ENCODE measurements at places on chromosomes 13 and 19.
A peak's percentile ranks its signal among the peaks of the same experiment; 100 is the strongest.

DNA sequence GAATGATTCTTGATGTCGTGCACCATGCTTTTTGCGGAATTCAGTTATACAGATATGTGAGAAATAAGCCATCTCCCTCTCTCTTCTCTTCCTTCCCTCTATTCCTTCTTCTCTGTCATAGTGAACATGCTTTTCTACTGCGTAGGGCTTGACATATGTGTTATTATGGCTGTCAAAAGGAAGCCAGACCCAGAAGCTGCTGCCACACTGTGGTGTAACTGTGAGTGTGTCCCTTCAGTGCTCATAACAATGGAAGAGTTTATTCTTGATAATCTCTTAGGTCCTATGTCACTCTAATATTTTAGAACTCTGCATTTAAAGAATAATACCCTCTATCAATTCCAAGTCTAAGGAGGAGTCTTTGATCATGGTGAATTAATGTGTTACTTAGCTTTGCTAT is 208.9 kb upstream of the TMTC4 start:
- no peak for DNase-seq

GRCh38 chr13:109393045-109393444 is 393.3 kb downstream of the IRS2 start:
- DNase-seq = no peak

- DNase-seq = peak; percentile 88
These were observed 42.3 kb downstream of the ZNF493 start for GRCh38 chr19:21439201-21439751.

GRCh38 chr13:49052813-49053212 is 77.1 kb downstream of the FNDC3A start:
- no peak for DNase-seq

GRCh38 chr19:12872941-12873890 is 8.0 kb downstream of the DNASE2 start:
- DNase-seq = peak; percentile 94

DNA sequence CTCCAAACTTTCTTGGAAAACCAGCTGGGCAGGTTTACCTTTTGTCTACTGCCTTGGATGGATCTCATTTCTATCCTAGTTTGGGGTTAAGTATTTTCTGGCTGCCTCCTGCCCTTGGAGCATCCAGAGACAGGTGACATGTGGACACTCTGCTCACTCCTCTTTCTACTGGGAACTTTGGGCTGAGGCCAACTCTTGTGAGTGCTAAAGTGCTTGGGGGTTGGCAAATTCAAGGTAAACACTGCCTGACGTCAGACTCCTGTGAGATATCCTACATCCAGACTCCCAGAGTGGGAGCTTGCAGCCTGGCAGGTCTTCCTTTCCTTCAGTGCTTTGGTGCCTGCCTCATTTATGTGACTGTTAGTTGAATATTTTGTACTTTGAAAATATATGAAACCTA is 388.1 kb downstream of the KCNRG start:
- peak; percentile 70 for DNase-seq

DNA sequence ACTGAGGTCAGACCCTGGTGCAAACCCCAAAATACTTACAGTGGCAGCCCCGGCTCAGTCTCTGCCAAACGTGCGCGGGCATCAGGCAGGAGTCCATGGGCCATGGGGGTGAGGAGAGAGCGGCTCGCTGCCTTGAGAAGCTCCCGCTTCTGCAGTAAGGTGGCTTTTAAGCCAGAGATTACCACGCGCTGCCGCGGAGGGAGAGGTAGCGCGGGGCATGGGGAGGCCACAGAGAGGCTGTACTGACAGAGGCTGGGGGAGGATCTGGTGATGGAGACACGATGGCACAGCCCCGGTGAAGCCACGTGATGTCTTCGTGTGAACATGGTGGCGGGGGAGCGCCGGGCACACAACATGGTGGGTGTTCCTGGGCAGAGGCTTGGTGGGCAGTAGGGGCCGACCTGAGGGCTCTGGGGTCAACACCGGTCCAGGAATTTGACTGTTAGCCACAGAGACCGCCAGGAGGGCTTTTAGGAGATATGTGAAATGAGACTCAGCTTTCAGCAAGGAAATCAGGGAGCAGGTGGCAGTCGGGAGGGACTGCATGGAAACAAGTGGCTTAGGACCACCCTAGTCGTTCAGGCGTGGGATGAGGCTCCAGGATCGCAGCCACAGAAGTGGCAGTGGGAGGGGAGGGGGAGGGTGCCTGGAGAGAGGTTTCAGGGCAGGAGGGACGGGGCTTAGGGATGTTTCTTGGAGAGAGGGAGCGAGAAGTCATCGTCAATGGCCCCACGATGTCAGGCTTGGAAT is 24.1 kb downstream of the MCF2L start:
- no peak for DNase-seq

- DNase-seq = no peak
These were observed 32.6 kb upstream of the MIR17HG start for GRCh38 chr13:91314888-91315287.

- no peak for DNase-seq
These were observed 4.4 kb downstream of the SPC24 start for GRCh38 chr19:11151181-11151580.

GRCh38 chr13:71828117-71828516 is 38.9 kb downstream of the DACH1 start:
- no peak for DNase-seq

DNA sequence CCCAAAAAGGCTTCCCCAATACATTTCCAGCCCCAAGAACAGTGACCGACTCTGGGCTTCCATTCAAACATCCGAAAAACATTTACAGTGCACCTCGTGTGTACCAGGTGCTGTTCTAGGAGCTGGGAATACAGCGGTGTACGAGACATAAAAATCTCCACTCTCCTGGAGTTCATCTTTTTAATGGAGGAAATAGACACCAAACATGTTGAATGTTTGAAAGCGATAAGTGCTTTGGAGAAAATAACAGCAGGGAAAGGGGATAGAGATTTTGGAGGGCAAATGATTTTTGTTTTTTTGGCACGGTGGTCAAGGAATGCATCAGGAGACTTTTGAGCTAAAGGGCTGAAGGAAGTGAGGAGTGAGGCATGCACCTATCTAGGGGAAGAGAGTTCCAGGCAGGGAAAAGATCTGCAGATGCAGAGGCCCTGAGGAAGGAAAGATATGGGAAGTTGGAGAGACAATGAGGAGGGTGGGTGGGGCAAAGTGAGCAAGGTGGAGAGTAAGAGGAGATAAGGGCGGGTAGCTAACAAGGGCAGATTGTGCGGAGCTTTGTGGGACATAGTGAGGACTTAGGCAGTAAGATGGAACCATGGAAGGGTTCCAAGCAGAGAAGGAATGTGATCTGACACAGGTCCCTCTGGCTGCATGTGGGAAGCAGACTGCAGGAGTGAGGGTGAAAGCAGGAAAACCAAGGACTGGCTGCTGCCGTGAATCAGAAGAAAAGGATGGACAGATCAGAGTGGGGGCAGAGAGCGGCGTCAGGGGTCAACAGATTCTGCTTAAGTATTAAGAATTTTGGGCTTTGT is 703 bp upstream of the FBL start:
- DNase-seq = no peak

- DNase-seq = no peak
These were observed 6.1 kb upstream of the SERPINE3 start for GRCh38 chr13:51333421-51333820.

- no peak for DNase-seq
These were observed 12.1 kb downstream of the COMP start for GRCh38 chr19:18778826-18779495.

DNA sequence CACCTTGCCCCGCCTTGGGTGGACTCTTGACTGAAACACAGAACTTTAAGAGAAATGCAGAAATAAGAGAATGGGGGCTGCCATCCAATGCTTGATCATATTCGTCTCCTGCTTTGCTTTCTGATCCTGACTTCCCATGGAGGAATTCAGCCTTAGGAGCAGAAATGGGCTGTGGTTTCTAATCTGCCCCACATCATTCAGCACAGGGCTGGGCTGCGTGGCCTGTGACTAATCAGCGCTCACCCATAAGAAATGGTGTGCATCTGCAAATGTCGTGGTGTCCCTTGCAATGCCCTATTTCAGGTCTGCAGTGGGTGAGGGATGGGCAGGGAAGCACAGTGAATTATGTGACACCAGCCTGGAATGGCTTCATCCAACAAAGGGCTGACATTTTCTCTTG is 60.7 kb upstream of the URI1 start:
- no peak for DNase-seq

DNA sequence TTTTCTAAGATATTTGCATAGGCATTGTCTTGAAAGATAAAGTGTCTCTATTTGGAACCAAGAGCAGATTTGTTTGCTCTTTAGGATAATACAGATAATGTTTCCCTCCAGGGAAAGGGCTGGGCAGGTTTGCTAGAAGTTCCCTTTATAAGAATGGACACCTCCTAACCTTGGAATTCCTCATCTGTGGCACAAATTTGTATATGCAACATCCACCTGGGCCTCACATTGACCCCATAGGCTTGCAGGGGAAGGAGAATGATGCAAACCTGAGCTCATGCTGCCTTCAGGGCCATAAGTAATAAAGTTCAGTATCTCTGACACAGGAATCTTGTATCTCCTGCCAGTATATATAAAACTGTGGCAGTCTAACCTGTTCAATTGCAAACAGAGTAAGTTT is 508.4 kb upstream of the MIR17HG start:
- peak; percentile 72 for DNase-seq

- no peak for DNase-seq
These were observed 423 bp downstream of the LSM14A start for GRCh38 chr19:34172661-34173192.

DNA sequence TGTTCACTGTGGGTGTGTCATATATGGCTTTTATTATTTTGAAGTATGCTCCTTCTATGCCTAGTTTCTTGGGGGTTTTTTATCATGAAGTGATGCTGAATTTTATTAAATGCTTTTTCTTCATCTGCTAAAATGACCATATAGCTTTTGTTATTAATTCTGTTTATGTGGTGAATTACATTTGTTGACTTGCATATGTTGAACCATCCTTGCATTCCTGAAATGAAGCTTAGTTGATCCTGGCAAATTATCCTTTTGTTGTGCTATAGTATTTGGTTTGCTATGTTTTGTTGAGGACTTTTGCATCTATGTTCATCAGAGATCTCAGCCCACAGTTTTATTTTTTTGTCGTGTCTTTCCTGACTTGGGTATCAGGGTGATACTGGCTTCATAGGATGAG is 12.1 kb downstream of the GPC6 start:
- DNase-seq = no peak

- no peak for DNase-seq
These were observed 494.0 kb downstream of the LIG4 start for GRCh38 chr13:107721125-107721869.

- DNase-seq = no peak
These were observed 44.5 kb downstream of the ACTN4 start for GRCh38 chr19:38691938-38692457.

DNA sequence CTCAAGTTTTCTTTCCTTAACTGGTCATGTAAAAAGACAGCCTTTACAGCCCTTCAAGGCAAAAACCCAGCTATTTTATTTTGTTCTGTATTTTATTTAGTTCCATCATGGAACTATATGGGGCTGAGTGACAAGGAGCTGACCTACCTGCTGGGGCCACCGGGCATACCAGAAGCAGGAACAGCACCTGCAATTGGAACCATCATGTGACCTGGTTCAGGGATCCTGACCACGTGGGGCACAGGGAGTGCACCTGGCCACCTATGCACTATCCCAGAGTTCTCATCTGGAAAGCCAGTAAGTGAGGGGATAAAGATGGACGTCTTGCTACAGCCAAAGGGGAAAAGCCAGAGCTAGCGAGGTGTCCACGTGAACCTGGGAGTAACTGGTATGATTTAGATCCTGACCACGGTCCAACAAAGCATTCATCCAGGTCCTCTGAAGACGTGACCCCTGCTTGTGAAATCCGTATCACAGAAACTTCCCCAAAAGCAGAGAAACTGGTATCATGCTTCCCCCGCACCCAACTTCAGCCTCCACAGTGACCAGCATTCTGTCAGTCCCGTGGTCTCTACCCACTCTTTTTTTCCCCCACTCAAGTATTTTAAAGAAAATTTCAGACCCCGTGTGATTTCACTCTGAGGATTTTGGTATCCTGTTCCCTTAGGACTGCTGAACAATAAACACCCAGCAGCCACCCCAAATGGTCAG is 40.5 kb upstream of the SLC15A1 start:
- DNase-seq = no peak

DNA sequence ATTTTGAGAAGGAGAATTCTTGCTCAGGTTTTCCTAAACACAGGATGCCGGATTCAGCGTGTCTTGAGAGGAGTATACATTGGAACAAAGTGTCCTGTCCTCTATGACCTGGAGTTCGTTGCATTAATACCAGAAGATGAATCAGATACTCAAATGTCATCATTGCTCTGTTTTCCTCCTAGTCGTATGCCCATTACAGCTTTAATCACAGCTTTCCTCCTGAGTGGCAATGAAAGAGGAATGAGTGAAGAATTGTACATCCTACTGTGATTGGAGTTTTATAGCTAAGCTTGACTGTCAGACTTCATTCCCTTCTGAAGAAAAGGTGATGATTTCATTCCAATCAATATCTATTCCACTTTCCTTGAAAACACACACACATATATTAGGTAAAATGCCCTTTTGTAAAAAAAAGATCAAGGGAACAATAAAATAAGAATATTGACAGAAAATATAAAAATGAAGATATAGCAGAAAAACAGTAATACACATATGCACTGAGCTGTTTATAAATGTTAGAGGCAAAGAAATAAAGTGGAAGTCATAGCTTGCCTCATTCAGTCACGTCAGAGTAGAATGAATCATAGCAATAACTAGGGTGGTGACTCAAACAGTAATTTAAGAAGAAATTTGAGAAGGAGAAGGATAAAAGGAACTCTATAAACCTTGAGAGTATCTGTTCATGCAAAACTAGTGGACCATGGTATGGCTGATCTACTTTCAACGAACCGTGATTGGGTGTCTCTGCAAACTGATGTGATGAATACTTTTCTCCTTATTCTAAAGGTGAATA is 501.5 kb downstream of the SUCLA2 start:
- DNase-seq = no peak

GRCh38 chr19:33819506-33819879 is 22.8 kb downstream of the KCTD15 start:
- DNase-seq = no peak

GRCh38 chr13:57633141-57633949 is 1.8 kb downstream of the PCDH17 start:
- no peak for DNase-seq

DNA sequence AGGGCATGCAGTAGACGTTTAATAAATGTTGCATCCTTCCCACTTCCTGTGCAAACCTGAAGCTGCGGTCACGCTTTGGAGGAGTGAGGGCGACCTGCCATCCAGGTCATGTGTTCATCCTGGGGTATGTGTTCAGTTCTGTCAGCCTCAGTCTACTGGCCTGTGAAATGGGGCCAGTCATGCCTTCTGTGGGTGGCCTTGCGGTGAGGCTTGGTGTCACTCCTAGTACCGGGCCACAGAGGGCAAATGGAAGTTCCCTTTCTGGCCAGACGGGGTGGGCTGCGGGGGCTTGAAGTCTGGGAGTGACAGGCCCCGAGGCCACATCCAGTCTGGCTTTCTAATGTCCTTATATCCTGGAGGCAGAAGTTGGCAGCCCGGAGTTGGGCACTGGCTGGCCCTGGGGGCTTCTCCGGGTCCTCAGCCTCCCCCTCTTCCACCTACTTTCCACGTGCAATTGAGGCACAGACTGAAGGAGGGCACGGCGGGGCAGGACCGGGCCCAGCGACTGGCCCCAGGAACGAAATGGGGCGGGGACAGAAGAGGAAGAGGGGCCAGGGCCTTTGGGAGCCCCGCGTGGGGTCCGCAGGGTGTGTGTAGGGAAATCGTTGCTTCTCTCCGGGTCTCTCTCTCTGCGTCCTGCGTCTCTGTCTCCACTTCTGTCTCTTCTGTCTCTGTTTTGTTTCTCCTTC is 11.1 kb downstream of the PDE4A start:
- DNase-seq = no peak

All from LNCaP clone FGC (cell line).